ENCODE measurements at places on chromosomes 2 and 18. TPM values are rescaled to one million over a fixed set of nuclear protein-coding genes. Genes with fewer than 3 reads are reported as not detected.

DNA sequence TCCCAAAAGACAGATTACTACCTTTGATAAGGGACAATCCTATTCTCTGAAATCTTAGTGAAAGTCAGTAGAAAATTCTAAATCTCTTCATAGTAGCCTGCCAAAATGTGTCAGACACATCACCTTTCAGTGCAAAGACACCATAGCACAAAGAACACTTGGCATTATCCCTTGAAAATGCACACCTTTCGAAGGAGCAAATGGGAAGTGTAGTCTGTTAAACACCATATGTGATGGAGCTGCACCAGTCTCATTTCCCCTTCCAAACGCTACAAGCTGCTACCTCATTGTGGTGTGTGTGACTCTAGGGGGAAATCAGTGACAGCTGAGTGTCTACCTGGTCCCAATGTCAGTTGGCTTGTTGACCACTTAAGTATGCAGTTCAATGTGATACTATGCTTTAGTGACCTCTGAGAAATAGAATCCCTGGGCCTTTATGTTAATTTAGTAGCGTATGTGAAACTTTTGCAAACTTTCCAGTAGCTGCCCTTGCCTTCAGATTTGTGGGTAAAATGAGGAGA is 551.7 kb downstream of the ARHGAP15 start:
- DNase-seq, result no peak

The BMP10 gene
- total RNA-seq, result not detected

DNA sequence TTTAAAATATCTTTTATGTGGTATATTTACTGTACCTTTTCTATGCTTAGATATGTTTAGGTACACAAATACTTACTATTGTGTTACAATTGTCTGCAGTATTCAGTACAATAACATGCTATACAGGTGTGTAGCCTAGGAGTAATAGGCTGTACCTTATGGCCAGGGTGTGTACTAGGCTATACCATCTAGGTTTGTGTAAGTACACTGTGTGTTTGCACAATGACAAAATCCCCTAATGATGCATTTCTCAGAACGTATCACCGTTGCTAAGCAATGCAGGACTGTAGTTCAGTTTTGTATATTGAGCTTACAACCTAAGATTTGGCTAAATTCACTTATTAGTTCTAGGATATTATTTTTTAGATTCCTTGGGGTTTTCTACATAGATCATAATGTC is 332.3 kb upstream of the HS6ST1 start:
- DNase-seq, result no peak

The MARCO gene
- 59.4 TPM for total RNA-seq

The SLC4A5 gene
- 9.2 TPM for total RNA-seq

The SNTG2 gene
- total RNA-seq, result 21.8 TPM

- no peak for DNase-seq
Measured at GRCh38 chr2:796141-796985, 119.2 kb upstream of the TMEM18 start.

The LDLRAD4 gene
- total RNA-seq, result 14.0 TPM
